ENCODE measurements at places on chromosomes 7 and 10.

DNA sequence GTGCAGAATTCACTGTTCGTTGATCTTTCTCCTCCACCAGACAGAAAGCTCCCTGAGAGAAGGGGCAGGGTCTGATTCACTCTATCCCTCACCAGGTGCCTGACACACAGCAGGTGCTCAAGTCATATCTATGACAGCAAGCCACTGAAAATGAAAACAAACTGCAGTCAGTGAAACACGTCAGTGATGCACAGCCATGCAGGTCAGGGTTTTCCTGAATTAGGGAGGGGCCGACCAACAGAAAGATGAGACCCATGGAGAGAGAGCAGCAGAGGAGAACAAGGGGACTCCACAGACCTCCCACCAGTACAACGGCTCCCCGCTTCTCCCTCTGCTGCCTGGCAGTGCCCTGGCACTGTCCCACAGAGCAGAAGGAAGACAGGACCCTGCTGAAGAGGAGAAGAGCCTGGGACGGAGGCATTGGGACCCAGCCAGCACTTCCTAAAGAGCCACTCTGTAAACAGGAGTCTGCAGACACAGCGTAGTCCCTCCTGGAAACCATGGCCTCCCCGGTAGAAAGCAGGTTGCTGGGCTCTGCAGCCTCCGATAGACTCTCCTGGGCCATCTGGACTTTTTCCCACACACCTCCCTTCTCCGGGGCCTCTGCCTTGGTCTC is 50.3 kb downstream of the FAM53B start:
- DNase-seq: no peak

- DNase-seq: no peak
These were observed 51.2 kb downstream of the SP8 start for GRCh38 chr7:20735346-20736065.

DNA sequence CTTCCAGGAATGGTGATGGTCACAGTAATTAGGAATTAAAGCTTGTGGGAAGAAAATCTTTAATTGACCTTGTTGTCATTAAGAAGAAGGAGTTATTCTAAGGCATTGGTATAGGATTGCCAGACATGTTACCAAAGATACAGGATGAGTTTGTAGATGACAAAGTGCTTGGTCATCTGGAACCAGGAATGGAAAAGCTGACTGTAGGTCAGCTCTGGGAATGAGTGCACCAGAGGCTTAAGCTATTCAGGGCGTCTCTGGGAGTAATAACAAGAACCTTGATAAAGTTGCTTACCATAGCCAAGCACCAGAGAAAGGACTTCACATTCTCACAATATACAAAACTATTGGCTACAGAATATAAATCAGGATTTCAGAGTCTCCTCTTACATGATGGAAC is 89.0 kb downstream of the PHTF2 start:
- no peak for DNase-seq

DNA sequence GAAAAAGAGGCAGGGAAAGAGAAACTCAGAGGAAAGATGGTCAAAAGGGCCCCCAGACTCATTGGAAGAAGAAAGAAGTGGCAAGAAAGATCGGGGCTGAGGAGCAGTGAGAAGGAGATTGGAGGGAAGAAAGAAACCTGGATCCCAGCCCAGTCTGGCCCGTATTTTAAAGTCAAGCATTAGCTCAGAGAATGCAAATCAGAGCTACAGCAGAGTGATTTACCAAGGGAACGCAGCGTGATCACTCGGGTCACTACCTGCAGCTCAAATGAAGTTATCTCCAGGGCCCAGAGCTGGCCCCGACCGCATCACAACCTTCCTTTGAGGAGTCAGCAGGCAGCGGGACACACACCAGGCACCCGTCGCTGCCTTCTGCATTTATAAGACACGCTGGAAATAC is 72.8 kb downstream of the CARD11 start:
- DNase-seq: peak; percentile 30

DNA sequence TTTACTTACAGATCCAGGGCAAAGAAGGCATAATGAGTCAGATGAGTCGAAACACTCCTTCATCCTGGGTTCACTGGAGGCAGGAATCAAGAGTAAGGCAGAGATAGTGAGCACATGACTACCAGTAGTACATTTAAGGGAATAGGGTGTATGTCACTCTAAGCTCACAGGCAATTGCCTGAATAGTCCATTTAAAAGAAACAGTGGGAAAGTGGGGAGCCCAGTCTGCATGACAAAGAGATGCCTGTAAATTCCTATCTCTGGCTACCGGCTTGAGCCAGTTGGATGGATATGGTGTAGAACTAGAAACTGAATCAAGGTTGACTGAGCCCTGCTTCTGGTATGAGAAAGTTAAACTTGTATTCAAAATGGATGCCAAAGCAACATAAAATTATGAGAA is 861.5 kb upstream of the ZWINT start:
- DNase-seq: no peak

DNA sequence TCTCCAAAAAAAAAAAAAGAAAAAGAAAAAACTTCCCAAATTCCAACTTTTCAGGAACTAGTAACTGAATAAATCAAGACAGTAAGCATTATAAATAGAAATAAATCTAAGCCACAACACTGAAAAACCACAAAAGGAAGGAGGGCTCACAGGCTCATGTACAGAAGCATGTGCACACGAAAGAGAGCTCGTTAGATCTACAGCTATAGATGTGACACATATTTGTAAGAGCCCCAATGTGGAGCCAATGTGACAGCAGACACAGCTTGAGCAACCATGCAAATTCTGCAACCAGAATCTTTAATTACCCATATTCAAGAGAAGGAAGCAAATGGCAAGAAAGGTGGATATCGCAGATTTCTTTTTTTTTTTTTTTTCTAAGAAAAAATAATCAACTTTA is 94.7 kb downstream of the SORBS1 start:
- no peak for DNase-seq

- DNase-seq: peak; percentile 44
These were observed 19.1 kb downstream of the ATOH7 start for GRCh38 chr10:68212721-68213352.

DNA sequence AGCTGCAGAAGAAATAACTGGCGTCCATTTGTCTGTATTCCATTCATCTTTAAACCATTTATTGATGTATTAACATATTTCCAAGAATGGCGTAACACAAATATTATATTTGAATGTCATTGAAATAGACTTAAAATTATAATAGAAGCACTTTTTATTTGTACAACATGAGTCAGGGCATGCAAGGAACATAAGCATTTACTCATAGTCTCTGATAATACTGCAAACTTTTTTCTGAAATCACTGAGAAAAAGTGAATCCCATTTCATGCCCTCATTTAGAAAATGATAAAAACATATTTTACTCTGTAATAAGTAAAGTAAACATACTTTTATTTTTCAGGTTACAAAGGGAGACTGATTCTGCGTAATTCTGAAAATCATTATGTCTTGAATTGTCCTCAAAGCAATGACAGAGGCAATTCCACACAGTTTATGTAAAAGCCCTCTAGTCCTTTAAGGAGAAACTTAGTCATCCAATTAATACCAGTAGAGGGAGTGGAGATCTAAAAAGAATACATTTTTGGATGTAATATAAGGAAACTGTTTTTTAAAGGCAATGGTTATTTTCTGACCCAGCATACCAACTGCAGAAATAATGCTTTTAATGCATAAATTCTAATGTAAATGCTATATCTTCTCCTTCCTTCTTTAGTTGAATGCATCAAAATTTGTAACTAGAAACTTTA is 58.1 kb downstream of the AGMO start:
- no peak for DNase-seq

- no peak for DNase-seq
These were observed 15.7 kb upstream of the CYREN start for GRCh38 chr7:135186261-135186540.

GRCh38 chr7:147852833-147853232 is 737.7 kb upstream of the C7orf33 start:
- DNase-seq: no peak

GRCh38 chr10:52437205-52437646 is 123.1 kb downstream of the DKK1 start:
- no peak for DNase-seq

GRCh38 chr10:93379731-93380575 is 102.2 kb downstream of the MYOF start:
- DNase-seq: no peak

- DNase-seq: peak; percentile 89
These were observed at the start of the genes VTI1A and ZDHHC6 for GRCh38 chr10:112446855-112447619. VTI1A (plus strand) TSS chr10:112447215; CDS start chr10:112447374, 159 bp downstream. ZDHHC6 (minus strand) TSS chr10:112446914; CDS start chr10:112445436, 1,478 bp downstream.

DNA sequence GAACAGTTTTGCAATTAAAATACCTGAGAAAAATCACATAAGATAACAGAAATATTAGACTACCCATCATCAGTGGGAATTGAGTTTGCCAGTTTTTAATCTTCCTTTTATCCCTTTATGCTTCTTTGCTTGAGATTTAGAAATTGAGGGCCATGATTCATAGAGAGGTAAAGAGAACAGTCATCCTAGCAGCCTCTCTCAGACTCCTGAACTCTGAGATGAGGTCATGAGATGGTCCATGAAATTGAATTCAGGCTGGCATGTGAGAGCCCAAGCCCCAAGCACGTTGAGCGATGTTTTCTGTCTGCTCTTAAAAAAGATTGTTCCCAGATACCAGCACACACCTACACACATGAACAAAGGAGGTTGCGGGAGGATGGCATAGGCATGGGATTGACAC is 91.1 kb downstream of the CREB5 start:
- no peak for DNase-seq
